ENCODE measurements at places on chromosomes 7 and 10.

DNA sequence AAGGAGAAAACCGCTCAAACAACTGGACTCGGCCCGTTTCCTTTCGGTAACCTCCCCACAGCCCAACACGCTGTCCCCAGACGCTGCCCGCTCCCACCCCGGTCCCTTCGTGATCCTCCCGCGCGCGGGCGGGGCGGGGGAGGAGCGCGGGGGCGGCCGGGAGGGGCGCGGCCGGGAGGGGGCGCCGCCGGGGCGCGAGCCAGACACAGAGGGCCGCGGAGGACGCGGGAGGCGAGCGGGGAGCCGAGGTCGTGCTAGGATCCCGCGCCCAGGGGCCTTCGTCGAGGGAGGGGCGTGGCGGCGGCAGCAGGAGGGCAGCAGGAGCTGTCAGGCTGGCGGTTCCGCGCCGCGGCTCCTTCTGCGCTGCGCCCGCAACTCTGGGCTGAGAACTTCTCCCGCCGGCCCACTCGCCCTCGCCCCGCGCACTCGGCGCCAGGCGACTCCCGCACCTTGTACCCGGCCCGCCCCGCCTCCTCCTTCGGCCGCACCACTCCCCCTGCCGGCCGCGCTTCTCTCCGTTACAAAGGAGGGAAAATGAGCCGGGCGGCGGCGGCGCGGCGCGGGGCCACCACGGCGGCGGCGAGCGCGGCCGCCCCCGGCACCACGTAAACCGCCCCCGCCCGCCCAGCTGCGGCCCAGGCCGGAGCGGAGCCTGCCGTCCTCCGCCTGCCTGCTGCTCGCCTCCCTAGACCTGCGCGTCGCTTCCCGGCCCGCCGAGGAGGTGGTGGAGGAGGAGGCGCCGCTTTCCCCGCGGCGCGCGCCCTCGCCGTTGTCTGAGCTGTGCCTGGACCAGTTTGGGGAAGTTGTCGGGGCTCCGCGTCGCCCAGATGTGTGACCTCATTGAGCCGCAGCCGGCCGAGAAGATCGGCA is at the start of gene CDK14:
Gene CDK14 (plus strand): TSS at position 521 of the 870 bp plus-strand sequence. CDS start 307 bp downstream, at position 828.
- peak; percentile 48 for DNase-seq

- DNase-seq: no peak
Measured at GRCh38 chr10:88608780-88609179, 22.2 kb downstream of the LIPJ start.

DNA sequence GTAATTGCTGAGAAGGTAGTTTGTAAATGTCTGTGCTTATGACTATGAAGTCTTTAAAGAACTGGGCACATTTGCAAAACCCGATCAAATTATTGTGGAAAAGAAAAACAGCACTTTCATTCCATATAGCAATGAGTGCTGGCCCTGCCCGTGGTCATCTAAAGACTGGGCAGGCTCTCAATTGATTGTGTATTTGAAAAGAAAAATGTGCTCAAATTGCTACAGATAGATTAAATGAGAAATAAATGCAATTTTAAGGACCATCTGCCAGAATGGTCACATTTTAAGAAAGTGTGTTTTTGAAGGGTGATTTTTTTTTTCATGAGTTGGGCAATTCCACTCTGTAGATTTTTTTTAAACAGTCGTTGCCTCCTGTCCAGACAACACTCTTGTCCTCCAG is 672.2 kb downstream of the SDK1 start:
- DNase-seq: no peak

- no peak for DNase-seq
Measured at GRCh38 chr10:105291571-105291970, 650.5 kb downstream of the SORCS3 start.

DNA sequence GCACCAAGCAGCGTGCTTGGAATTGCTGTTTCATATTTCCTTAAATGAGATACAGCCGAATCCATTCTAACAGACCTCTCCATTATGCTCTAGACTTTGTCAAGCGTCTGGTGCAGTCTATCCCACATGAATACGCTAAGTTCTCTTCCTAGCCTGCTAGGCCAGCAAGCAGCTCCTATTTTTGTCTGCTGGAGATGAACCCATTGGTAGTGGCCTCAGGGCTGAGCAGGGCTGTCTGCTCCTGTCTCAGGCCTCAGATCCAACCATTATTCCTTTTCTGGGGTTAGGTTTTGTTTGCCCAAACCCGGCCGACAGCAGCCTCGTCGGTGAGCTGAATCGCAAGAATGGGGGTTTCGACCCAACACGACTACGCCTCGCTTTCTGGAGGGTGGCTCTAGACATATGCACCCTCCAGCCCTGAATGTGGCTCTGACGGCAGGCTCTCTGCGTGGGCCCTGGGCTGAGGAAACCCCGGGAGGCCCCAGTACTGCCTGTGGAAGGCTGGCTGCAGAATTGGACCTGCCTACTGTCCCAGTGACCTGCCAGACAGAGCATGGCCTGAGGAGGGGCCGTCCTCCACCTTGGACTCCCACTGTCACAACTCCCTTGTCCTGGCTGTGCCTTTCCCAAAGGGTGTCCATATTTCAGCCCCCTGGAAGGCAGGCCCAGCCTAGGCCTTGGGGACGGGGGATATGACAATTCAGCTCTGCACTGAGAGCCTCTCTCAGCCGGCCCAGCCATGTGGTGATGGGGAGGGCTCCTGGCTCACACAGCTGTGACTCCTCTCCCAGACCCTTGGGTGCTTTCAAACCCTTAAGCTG is 267.9 kb upstream of the TCERG1L start:
- DNase-seq: no peak

DNA sequence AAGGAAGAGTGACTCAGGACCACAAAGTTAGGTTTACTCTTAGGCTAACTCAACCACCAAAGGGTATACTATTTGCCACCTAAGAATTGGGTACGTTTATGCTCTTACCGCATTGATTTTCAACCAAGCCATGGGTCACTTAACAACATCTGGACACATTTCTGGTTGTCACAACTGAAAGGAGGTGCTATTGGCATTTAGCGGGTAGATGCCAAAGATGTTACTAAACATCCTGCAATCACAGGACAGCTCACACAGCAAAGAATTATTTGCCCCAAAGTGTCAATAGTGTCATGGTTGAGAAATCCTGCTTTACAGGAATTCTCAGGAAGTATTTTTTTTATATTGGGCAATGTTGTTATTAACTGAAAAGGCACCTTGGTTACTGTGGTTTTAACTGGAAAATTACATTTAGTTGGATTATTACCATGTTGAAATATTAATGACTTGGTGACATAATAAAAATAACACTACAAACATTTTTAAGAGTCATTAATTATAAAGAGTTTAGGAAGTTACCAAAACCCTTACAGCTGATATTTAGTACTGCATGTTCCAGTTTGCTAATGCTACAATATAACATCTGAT is 185.0 kb upstream of the TMEM196 start:
- peak; percentile 64 for DNase-seq

GRCh38 chr7:83655951-83656556 is 7.1 kb upstream of the SEMA3E start:
- peak; percentile 41 for DNase-seq

DNA sequence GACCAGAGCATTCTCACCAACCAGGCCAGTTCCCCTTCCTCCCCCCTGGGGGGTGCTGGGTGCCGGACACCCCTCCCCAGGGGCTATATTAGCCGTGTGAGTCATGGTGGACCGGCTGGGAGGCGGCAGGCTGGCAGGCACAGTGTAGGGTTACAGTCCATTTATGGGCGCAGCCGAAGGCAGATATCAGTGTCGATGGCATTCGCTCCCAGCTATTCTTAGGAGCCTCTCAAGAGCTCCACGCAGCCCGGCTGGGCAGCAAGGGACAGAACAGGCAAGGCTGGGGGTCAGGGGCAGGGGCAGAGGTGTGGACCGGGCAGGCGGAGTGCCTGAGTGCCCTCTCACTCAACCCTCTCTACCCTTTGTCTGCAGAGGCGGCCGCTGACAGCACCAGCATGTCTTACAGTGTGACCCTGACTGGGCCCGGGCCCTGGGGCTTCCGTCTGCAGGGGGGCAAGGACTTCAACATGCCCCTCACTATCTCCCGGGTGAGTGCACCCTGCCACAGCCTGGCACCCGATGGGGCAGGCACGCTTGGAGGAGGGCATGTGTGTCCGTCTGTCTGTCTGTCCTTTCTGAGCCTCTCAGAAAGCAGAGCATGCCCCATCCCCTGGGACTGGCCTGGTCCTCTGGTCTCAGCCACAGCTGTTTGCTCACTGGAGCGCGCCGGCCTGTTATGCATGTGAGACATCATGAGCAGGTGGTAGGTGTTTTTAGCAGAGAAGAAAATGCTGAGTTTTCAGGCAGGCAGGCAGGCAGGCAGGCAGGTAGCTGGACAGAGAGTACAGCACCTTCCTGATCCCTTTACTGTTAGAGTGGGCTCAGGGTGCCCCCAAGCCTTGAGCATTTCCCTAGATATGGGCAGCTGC is at the start of gene LDB3:
Gene LDB3 (plus strand): TSS at position 215 of the 869 bp plus-strand sequence. CDS start 181 bp downstream, at position 396.
- peak; percentile 36 for DNase-seq

- peak; percentile 98 for DNase-seq
Measured at GRCh38 chr7:73715648-73716317, 3.7 kb downstream of the STX1A start.

DNA sequence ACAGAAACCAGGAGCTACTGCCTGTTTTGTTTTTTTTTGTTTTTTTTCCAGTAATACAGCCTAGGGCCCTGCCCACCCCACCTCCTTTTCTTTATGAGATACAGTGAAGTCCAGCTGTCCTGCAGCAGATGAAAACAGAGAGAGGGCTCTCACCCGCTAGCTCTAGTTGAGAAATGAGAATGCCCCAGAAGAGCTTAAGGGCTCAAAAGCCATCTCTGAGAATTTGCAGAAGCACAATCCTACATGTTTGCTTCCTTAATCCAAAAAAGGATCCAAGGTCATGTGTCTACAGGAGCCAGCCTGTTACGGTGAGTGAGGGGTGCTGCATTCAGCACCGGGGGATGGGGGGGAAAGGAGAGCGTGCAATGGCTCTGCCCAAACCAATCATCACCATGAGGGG is 122.7 kb downstream of the KCNMA1 start:
- DNase-seq: no peak

DNA sequence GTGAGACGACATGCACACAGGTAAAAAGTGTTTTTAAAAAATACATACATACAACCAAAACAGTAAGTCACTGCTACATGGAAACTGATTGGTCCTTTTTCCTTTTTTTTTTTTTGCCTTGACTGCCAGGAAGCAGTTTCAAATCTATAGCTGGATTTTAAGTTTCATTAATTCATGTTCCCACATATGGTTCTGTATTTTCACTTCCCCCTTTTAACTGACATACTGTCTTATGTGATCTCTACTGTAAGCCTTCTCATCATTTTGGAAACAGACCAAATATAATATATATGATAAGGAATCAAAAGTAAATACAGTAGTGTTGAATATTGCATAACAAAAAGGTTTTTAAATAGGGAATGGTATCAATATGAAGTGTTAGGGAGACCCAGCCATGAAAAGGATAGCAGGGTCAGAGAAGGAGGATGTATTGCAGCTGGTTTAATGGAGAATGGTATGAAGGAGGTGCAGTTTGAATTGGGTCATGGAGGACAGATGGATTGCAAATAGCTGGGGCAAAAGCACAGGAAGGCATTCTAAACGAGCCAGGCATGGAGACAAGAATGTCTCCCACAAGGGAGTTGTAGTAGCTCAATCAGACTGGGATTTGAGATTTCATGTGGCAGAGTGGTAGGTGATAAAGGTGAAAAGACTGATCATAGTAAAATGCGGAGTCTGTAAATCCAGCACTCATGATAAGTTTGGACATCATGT is 5.4 kb downstream of the CAV1 start:
- no peak for DNase-seq

- peak; percentile 1 for DNase-seq
Measured at GRCh38 chr10:37856881-37857286, 526 bp downstream of the ZNF248 start.

DNA sequence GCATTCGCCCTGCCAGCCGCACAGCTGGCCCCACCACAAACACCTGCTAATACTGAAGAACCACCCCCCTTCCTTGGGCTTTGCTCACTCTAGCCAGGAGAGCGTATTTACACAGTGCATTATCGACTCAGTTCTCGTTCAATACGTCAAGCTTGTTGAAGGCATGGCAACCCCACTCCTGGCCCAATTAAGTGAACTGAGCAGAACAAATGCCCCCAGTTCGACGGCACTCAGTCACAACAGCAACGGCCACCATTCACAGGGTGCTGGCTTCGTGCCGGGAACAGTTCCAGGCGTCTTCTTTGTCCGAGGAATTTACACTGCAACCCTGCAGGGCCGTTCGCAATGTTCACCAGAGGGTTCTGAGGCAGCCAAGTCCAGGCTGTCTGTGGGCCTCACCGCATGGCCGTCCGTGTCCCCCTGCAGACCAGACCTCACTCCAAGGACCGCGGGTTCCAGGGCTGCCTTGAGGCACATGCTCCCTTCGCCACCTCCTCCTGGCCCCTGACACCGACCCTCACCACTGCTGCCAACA is 175.3 kb downstream of the DIP2C start:
- no peak for DNase-seq

GRCh38 chr7:16657656-16658279 is 11.8 kb downstream of the BZW2 start:
- peak; percentile 75 for DNase-seq

GRCh38 chr10:116183733-116184511 is 89.1 kb downstream of the GFRA1 start:
- peak; percentile 63 for DNase-seq

- DNase-seq: no peak
Measured at GRCh38 chr10:43251419-43252165, 15.3 kb downstream of the RASGEF1A start.

DNA sequence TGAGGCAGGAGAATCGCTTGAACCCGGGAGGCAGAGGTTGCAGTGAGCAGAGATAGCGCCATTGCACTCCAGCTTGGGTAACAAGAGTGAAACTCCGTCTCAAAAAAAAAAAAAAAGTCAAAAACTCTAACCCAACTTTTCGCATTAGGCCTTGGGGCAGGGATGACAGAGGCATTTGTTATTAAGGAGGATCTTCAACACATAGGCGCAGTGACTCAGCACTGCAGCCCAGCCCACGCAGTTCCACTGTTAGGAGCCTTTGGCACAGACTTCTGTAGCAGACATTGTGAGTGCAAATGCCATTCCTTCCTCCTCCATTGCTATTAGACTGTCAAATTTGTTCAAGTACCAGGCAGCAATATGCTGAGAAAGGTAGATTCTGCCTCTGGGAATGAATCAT is 43.1 kb upstream of the KLHL7 start:
- no peak for DNase-seq

DNA sequence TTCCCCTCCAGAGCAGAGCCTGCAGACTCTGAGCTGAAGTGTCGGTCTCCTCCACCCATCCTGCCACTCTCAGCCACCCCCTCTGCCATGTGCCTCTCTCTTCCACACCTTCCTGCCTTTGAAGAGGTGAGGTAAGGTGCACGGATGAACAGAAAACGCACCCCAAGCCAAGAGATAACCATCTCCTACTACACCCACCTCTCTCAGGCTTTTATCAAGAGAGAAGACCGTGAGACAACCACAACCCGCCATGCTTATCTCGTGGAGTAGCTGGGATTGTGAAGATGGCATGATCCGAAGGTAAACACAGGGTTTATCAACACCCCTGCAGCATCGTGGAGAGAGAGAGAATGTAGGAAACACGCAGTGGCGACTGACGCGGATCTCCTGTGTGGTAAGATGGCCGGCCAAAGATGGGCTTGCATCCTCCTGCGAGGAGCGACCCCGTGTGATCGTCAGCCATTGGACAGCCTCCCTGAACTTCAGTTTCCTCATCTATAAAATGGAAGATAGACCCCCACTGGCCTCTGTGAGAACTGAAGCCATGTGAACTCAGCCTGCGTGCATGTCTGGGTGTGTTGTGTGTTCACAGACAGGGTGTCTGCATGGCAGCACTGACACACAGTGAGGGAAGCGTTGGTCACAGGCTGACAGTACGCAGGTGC is 219.0 kb downstream of the DIP2C start:
- no peak for DNase-seq

- DNase-seq: no peak
Measured at GRCh38 chr7:51239691-51240090, 76.9 kb downstream of the COBL start.

- no peak for DNase-seq
Measured at GRCh38 chr10:52197098-52197497, 117.0 kb upstream of the DKK1 start.

GRCh38 chr7:128530855-128531104 is 54.2 kb downstream of the METTL2B start:
- no peak for DNase-seq
